OCI-M1 (cell line): ENCODE measurements at places on chromosomes 1 and 21.

- peak; percentile 39 for DNase-seq
Measured at GRCh38 chr21:15809818-15810217, 80.0 kb downstream of the USP25 start.

DNA sequence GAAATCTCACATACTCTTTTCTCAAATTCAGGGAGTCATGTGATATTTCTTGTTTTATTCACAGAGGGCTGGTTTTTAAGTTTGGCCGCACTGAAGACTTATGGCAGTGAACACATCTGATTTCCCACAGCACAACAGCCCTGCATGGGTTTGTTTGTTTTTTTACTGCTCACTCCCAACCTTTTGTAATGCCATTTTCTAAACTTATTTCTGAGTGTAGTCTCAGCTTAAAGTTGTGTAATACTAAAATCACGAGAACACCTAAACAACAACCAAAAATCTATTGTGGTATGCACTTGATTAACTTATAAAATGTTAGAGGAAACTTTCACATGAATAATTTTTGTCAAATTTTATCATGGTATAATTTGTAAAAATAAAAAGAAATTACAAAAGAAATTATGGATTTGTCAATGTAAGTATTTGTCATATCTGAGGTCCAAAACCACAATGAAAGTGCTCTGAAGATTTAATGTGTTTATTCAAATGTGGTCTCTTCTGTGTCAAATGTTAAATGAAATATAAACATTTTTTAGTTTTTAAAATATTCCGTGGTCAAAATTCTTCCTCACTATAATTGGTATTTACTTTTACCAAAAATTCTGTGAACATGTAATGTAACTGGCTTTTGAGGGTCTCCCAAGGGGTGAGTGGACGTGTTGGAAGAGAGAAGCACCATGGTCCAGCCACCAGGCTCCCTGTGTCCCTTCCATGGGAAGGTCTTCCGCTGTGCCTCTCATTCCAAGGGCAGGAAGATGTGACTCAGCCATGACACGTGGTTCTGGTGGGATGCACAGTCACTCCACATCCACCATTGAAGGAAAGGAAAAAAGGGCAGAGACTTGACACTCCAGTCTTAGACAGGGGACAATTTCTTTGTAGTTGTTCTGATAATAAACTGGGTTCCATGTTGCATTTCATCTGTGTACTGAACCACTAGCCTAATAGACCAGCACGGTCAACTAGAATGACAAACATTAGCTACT, 22.8 kb downstream of the TMEM50A start:
- DNase-seq = no peak

GRCh38 chr1:7488475-7488842, 282.6 kb upstream of the VAMP3 start:
- no peak for DNase-seq

DNA sequence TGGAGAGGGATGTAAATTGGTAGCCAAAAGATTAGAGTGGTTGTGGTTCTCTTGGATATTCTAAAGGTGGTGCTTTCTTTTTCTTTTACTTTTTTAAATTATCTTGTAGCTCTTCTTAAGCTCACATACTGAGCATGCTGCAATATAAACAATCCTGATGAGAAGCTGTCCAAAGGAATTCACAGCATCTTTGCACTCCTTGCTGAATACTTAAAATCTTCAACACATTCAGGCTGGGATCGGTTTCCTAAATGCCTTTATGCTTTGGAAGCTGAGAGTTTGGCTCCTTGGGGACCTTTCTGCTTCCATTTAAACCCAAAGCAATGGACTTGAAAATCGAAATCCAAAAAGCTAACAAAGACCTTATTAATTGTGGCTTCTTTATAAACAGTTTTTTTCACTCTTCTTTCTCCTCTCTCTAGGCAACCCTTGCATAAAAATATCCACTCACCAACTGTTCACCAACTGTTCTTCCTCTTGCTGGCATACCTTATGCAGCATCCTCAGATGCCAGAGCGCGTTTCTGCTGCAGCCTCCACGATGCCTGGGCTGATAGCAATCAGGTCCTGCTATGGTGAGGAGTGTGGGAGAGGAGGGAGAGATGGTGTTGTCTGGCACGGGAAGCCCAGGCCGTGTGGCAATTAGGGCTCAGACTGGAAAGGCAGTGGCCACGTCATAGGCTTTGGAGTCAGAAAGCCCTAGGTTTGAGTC, 535.8 kb upstream of the DAB1 start:
- DNase-seq = no peak

DNA sequence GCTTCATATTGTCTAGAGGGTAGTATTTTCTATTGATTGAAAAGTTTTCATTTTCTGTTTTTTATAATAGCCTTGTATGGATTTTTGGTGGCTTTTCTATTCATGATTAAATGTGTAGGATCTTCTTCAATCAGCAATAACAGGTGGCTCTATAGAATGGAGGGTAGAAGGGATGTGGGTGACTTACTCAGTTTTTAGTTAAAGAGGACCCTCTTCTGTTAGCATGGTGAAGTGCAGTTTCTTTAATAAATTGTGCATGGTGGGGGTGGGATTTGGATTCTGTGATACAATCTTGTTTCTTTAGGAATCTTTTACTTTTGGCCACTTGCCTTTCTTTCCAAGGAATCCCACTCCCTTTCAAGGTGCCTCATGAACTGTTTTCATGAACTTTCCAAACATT, 64.7 kb downstream of the SLC35A3 start:
- peak; percentile 68 for DNase-seq

- DNase-seq = no peak
Measured at GRCh38 chr21:43824333-43825241, 35.2 kb downstream of the RRP1 start.
